ENCODE measurements at places on chromosomes 12 and 14.

DNA sequence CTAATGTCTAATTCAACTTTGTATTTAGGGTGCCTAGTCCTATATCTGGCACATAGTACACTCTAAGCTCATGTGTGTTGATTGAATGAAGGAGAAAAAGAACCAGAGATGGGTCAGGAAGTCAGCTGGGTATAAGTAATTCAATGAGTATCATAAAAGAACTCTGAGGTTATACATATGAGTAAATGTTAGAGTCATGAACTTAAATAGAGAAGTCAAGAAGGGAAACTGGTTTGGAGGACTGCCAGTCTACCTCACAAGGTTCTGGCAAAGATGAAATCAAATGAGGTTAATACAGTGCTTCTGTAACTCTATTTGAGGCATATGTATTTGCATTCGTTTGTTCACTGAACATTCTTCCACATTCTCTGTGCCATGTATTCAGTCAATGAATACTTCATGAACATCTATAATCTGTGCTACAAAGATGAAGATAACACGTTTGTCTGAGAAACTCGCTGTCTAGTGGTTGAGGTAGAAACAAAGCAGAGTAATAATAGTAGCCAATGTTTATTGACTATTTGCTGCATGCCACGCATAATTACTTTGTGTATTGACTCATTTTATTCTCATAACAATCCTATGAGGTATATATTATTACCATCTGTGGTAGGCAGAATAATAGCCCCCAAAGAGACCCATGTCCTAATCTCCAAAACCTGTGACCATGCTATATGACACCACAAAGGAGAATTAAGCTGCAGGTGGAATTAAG is 88.9 kb downstream of the PTGER2 start:
- peak; percentile 86 for DNase-seq

DNA sequence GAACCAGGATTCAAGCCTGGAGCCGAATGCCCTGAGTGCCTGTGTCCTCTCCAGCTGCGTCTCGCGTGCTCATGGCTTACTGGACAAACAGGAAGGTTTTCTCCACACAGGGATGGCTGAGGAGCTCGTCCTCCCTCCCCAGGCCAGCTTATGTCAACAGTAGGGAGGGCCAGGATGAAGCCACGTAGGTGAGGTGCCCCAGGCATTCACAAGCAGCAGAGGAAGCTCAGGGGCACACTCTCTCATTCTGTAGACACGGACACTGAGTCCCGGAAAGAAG is 49.3 kb downstream of the TRPV4 start:
- no peak for DNase-seq

GRCh38 chr12:109201496-109201885 is 85.1 kb downstream of the ACACB start:
- no peak for DNase-seq

DNA sequence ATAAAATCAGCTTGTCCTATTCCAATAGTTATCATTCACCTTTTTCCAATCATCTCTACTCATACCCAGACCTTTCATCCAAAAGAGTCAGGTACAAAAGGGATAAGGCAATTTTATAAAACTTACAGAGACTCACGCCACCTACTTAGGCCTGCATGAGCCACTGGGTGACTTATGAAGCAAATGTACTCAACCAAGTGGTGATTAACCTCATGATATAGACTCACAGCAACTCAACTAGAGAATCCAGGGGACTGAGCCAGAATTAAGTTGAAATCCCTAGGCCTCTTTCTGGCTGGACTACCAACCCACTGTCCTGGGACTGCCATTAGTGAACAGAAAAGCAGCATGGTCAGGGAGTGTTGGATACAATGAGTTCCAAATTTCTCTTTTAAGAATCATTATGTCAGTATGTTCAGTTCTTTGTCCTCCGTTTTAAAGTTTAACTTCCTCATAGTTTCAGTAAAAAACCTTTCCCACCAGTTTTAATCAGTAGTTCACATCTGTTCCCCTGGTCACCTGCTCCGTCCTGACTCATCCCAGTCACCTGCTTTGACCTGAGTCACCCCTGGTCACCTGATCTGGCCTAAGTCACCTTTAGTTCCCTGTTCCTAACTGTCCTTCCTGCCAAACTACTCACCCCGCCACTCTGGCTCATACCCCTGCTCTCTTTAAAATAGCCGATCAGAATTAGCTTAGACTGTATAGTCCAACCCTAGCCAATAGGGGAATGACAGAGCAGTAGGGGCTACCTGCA is 36.8 kb downstream of the SPTSSA start:
- DNase-seq, result peak; percentile 4

- DNase-seq, result peak; percentile 60
These were observed 2.0 kb upstream of the SDS start for GRCh38 chr12:113405694-113406093.

GRCh38 chr12:112330706-112331105 is 51.5 kb downstream of the HECTD4 start:
- no peak for DNase-seq

DNA sequence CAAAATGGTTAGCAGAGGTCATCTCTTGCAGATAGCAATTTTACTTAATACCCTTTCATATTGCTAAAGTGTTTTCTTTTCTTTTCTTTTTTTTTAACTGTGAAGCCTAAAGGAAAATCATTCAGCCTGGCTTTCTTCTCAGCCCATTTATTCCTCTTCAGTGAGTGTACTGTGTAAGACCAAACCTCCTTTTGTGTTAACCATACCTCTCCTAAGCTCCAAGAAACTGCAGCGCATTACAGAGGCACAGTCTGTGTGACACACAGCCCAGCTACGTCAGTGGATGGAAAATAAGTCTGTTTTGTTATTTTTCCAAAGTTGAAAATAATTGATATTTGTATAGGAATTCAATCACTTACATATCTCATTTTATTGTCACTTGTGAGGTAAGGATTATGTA is 21.7 kb downstream of the DCAF5 start:
- no peak for DNase-seq

DNA sequence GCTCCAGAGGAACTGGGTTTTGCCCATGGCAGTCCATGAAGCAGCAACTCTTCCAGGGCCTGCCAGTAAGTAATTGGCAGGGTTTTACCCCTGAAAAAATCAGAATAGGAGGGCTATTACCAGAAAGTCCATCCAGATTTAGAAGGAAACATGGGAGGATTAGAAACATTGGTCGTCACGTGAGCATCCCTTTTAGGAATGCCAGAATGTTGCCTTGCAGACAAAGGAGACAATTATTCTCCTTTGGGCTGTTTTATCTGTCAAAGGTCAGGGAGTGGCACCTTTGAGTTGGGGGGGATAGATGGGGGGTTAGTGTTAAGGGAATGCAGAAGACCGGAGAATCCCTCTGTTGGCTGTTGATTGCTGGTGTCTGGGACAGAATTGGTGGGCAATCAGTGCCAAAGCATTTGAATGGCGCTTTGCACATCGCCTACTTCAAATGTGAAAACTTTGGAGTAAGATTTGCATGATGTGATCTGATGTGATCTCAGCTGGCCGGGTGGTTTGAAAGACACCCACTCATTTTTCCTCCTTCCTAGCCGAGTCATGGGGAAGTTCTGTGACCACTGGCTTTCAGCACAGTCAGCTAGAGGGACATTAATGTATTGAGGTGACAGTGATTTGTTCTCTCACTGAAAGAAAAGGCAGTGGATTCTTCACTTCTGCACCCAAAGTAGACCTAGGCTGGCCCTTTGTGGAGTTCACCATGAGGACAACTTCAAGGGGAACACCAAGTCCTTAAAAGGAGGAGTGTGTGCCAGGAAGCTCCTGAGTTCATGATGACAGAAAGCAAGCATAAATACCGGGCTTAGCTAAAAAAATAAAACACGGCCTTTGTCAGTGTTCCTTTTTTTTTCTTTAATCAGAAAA is 31.4 kb downstream of the FLVCR2 start:
- DNase-seq, result peak; percentile 95

GRCh38 chr14:54102051-54102456 is 145.4 kb upstream of the BMP4 start:
- no peak for DNase-seq

DNA sequence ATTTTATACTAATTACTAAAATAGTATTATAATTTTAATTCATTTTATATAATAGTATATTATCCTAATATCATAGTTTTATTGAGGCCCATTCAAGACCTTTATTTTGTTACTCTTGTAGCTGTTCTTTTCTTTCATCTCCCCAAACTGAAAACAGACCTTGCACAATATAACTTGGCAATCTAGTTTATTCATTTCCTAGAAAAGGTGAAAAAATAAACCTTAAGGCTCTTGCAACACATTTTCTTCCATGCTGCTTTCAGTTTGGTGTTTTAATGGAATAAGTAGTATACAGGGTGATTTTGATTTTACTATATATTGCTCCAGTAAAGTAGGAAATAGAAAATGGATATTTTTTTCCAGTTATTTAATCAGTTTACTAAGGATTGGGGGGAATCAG is 174.0 kb downstream of the SLC2A13 start:
- no peak for DNase-seq

DNA sequence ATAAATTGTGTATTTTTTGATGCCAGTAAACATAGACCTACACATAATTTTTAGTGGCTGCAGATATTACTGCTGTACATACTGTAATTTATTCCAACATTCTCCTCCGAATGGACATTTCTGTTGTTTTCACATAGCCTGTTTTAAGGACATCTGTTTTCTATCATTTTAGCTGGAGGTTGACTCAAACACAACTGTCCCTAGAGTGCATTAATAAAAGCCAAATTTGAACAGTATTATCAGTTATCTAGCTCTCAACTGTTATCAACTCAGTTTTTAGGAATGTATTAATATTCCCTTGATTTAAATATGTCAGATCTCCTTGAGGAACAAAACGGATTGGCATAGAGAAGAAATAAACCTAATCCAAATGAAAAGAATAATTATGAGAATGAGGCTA is 17.2 kb upstream of the PIWIL1 start:
- DNase-seq, result no peak

- no peak for DNase-seq
These were observed 71.0 kb upstream of the CDKN3 start for GRCh38 chr14:54325766-54326165.

GRCh38 chr14:93108105-93108504 is 7.6 kb downstream of the ITPK1 start:
- DNase-seq, result peak; percentile 67

GRCh38 chr12:111440152-111440551 is 34.4 kb downstream of the SH2B3 start:
- DNase-seq, result peak; percentile 70

DNA sequence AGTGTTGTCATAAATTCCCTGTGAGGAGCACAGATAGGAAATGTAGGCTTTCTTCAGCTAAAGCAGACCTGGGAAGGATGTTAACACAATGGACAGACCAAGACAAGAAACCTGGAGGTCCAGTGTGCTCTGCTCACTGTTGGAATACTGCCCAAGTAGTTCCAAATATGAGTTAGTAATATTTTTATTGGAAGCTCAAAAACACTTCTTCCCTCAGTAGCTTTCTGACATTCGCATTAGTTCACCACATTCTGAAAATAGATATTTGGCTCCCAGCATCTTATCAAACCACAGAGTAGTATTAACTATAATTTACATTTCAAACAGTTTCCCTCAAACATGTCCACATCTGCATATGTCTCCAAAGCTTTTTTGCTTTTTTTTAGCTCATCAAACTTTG is 74.8 kb upstream of the PYGL start:
- DNase-seq, result no peak

GRCh38 chr12:129184127-129184928 is 331.1 kb downstream of the GLT1D1 start:
- DNase-seq, result no peak

- no peak for DNase-seq
These were observed 176.6 kb upstream of the CDKN3 start for GRCh38 chr14:54220071-54220703.

DNA sequence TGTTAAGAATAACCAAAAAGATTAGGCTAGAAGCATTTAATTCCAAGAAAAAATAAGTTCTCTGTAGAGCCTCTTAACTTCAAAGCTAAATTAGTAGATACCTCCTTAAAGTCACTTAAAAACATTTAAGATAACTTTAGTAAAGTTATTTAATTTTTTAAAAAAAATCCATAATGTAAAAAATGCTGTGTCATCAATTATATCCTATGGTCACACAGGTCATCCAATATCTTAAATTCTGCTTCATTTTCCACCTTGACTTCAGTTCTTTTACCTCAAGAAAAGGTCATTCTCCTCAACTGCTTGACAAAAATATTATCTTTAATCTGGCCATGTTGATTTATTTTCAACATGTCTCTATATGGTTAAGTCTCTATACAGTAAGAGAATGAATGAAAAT is 274.3 kb downstream of the PRKD1 start:
- DNase-seq, result no peak

- no peak for DNase-seq
These were observed 3.0 kb downstream of the ATP6V0A2 start for GRCh38 chr12:123715195-123715594.

- no peak for DNase-seq
These were observed 7.0 kb downstream of the CISTR start for GRCh38 chr12:53744751-53745150.

DNA sequence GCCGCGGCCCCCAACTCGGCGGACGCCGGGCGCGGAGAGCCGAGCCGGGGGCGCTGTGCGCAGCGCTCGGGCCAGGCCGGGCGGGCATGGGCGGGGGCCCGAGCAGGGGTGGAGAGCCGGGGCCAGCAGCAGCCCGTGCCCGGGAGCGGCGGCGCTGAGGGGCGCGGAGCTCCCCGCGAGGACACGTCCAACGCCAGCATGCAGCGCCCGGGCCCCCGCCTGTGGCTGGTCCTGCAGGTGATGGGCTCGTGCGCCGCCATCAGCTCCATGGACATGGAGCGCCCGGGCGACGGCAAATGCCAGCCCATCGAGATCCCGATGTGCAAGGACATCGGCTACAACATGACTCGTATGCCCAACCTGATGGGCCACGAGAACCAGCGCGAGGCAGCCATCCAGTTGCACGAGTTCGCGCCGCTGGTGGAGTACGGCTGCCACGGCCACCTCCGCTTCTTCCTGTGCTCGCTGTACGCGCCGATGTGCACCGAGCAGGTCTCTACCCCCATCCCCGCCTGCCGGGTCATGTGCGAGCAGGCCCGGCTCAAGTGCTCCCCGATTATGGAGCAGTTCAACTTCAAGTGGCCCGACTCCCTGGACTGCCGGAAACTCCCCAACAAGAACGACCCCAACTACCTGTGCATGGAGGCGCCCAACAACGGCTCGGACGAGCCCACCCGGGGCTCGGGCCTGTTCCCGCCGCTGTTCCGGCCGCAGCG is 639 bp downstream of the FZD10 start:
- DNase-seq, result no peak

GRCh38 chr12:47396902-47397663 is 308.7 kb downstream of the RPAP3 start:
- DNase-seq, result no peak

DNA sequence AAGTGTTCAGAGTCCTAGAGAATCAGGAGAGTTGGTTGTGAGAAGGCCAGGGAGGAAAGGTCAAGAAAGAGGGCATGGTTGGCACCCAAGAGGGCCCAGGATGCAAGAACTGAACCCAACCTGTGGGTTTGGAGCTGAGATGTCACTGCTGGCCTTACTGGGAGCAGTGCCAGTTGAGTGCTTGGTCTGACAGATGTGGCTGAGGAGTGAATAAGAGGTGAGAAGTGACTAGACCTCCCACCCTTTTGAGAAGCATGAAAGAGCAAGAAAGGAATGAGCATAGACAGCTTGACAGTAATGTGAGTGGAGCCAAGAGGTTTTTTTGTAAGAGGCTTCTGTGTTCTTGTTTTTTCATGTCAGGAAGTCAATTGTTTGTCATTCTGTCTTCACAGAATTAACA is 95.3 kb downstream of the FGD4 start:
- DNase-seq, result no peak

GRCh38 chr14:44914849-44915248 is 46.9 kb downstream of the KLHL28 start:
- DNase-seq, result no peak

Data from suppressor macrophage treated with lipopolysaccharide for 1 hour (primary cell).